ENCODE measurements at places on chromosomes 7 and 10.

DNA sequence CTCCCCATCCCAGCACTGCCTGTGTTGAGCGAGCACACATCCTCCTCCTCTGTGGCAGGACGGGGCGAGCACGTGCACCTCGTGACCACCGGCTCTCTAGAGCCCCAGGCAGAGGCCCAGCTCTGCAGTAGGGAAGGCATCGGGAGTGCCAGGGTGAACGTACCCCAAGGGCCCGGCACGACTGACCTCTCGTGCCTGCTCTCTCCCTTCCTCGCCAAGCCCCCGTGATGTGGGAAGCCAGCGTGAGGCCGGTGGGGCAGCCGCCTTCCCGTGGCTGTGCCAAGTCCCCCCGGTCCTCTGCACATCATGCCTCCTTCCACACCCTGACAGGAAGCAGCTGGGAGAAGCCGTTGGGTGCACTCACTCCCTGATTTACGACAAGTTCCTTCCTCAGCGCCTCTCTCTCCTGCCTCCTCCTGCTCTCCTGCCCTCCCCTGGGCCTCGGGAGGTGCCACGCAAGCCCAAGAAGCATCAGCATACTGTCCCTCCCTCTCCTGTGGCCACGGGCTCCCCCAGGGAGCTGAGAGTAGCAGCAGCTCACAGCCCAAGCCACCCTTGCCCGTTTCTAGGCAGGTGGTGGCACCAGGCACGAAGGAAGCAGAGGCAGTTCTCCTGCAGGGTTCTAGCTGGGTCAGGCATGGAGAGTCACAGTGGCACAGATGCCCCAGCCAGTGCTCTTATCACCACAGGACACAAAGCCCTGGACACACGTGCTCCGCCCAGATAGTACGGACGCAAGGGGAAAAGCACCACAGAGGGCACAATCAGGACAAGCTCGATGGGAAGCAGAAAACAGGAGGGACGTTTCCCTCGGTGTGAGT, 47.0 kb downstream of the AMZ1 start:
- no peak for DNase-seq

- no peak for DNase-seq
Measured at GRCh38 chr10:3605882-3606281, 179.1 kb downstream of the KLF6 start.

- no peak for DNase-seq
Measured at GRCh38 chr10:81847675-81848074, 27.3 kb upstream of the NRG3 start.

DNA sequence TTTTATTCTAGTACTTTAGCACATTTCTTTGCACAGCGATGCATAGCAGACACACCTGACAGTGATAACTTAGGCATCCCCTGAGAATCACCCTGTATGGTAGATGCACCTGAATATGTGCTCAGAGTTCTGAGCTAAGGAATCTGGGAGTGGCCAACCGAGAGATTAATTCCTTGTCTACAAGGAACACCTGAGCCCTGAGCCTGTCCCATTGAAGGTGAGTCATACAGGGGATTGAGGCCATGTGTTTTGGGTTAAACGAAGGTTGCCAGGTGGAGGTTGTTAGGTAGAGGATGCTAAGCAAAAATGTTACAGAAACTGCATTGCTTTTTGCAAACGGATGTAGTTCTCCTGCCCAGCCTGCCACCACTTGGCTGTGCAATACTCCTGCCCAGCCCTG, 128.9 kb downstream of the AMPH start:
- no peak for DNase-seq

DNA sequence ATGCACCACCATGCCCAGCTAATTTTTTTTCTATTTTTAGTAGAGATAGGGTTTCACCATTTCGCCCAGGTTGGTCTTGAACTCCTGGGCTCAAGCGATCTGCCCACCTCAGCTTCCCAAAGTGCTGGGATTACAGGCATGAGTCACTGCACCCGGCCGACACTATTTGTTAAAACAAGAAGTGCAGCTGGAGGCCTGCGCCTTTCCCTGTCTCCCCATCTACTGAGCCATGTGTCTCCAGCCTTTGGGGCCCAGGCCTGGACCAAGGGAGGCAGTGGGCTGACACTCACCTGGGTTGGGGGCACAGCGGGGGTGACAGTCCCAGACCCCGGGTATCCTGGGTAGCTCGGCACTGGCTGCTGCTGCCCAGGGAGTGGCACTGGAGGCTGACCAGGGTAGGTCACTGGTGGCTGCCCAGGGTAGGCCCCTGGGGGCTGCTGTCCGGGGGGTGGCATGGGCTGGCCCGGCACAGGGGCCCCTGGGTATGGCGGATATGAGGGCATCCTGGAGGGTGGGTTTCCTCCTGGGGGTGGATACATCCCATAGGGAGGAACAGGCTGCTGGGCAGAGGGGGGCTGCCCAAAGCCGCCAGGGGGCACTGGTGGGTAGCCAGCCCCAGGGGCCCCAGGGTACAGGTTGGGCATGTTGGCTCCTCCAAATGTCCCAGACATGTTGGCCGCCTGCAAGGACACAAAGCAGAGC, 36.3 kb downstream of the PLAC9 start:
- no peak for DNase-seq
